ENCODE measurements at places on chromosomes 6 and 20.

DNA sequence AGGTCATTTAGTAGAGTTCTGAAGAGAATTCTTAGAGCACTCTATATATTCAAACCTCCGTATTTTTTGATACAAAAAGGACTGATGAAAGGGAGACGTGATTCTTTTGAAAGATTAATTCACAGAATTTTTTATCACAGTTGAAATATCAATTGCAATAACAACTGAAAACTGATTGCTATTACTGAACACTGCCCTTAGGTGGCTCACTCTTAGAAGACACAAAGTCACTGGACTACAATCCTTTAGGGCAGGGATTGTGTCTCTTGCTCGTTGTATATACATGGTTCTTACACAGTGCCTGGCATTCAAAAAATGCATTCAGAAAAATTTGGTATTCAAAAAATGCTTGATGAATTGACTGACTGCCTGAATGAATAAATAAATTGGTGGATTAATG is 17.1 kb upstream of the CALHM6 start:
- no peak for DNase-seq

GRCh38 chr6:108797951-108798669 is 50.1 kb upstream of the ARMC2 start:
- DNase-seq = no peak

GRCh38 chr6:131524695-131525336 is 48.2 kb upstream of the ARG1 start:
- DNase-seq = no peak

- no peak for DNase-seq
These were observed 9.6 kb downstream of the DSE start for GRCh38 chr6:116380346-116380745.

- DNase-seq = no peak
These were observed 117.5 kb downstream of the PRIM2 start for GRCh38 chr6:57434944-57435343.

GRCh38 chr6:154792761-154793160 is 59.5 kb downstream of the SCAF8 start:
- no peak for DNase-seq

- DNase-seq = no peak
These were observed 662 bp upstream of the SLC9A8 start for GRCh38 chr20:49811825-49812506.

DNA sequence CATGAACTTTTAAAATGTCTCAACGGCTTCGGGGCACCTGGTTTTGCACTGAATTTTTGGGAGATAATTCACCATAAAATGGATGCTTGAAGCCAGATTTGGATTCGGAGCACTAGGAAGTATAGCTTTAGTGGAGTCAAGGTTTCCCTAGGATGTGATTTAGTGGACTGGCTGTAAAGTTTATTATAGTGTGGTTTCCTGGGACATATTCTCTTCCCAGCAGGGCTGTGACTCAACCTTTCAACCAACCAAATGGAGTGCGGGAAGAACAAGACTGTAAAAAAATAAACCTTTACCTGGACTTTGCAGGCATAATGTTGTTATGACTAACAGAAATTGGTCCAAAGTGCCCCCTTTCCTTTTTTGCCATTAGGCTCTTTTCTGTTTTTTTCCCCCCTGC is 327.4 kb upstream of the MAN1A1 start:
- no peak for DNase-seq

- no peak for DNase-seq
These were observed 68.6 kb downstream of the NRN1 start for GRCh38 chr6:5937936-5938706.

GRCh38 chr6:157258878-157259277 is 64.4 kb downstream of the TMEM242 start:
- no peak for DNase-seq

- no peak for DNase-seq
These were observed 129.8 kb downstream of the HDGFL1 start for GRCh38 chr6:22699151-22699550.

DNA sequence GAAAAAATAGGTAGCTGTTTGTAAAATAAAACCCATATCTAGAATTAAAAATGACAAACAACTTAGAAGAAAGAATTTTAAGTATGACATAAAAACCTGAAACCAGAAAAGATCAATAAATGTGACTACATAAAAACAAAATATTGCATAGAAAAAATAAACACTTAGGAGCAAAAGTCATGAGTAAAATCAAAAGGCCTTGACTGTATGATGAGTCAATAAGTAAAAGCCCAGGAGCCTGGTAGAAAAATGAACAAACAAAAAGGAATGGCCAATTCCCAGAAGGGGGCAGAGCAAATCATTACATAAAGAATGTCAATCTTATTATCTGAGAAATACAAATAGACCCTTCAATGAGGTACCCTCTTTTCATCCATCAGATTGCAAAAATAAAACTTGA is 20.7 kb upstream of the ENPP1 start:
- DNase-seq = no peak

DNA sequence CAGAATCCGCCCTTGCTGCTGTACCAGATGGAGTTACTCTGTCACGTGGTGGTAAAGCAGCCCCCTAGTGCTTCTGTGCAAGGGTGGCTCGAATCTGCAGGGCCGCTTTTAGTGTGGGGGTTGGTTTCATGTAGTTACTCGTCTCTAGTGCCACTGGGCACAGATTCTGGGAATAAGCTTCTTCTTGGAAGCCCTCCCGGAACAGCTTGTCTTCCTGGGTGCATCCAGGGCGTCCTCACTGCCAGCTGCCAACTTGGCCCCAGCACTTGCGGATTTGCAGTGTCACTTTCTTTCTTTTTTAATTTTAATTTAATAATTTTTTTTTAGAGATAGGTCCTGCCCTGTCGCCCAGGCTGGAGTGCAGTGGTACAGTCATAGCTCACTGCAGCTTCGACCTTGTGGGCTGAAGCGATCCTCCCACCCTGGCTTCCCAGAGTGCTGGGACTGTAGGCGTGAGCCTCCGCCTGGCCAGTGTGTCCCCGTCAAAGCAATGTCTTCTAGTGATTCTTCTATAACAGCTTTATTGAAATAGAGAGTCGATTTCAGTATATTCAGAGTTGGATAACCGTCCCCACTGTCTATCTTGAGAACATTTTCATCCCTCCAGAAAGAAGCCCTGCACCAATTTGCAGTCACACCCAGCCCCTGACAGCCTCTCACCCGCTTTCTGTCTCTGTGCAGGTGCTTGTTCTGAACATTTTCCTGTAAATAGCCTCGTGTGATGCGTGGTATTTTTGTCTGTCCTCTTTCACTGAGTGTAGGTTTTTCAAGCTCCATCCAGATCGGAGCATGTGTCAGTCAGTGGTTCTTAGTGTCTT is 25.9 kb downstream of the PYGB start:
- DNase-seq = no peak

DNA sequence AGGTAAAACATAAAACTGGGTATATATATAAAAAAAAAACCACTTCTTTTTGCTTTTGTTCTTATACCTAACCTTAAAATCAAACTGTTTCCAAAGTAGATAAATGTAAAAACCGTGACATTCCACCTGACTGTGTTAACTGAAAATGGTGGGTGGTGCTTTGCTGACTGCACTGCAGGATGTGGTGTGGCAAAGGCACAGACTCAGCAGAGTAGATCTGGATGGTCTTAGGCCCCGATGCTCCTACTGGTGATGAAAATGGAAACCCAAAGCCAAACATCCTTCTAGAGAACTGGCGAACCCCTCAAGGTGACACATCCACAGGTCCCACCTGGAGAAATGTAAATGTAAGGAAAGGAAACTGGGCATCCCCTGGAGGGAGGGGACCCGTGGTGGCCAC is 8.9 kb downstream of the TGIF2 start:
- DNase-seq = no peak

GRCh38 chr20:8756410-8756809 is 312.5 kb upstream of the PLCB4 start:
- DNase-seq = no peak

- peak; percentile 63 for DNase-seq
These were observed 19.7 kb downstream of the HLA-DOB start for GRCh38 chr6:32796848-32797776.

DNA sequence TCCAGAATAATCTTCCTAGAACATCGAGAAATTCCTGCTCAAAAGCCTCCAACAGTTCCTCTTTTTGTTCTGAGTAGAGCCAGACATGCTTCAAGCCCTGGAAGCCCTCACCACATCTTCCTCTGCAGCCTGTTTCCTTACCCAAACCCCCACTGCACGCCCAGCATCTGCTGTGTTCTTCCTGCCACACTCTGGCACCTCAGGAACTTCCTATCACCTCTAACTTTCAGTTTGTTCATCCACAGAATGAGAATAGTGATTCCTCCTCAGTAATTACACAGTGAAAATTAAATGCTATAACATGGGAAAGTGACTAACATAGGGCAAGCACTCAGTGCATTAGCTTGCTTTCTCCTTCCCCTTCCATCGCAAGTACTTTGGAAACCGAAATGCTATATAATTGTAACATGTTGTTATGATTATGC is 26.3 kb downstream of the C6orf89 start:
- no peak for DNase-seq

DNA sequence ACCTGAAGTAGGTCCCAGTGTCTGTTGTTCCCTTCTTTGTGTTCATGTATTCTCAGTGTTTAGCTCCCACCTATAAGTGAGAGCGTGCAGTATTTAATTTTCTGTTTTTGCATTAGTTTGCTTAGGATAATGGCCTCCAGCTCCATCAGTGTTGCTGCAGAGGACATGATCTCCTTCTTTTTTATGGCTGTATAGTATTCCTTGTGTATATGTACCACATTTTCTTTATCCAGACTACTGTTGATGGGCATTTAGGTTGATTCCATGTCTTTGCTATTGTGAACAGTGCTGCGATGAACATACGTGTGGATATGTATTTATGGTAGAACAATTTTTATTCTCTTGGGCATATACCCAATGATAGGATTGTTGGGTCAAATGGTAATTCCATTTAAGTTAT is 125.4 kb downstream of the B3GAT2 start:
- no peak for DNase-seq

DNA sequence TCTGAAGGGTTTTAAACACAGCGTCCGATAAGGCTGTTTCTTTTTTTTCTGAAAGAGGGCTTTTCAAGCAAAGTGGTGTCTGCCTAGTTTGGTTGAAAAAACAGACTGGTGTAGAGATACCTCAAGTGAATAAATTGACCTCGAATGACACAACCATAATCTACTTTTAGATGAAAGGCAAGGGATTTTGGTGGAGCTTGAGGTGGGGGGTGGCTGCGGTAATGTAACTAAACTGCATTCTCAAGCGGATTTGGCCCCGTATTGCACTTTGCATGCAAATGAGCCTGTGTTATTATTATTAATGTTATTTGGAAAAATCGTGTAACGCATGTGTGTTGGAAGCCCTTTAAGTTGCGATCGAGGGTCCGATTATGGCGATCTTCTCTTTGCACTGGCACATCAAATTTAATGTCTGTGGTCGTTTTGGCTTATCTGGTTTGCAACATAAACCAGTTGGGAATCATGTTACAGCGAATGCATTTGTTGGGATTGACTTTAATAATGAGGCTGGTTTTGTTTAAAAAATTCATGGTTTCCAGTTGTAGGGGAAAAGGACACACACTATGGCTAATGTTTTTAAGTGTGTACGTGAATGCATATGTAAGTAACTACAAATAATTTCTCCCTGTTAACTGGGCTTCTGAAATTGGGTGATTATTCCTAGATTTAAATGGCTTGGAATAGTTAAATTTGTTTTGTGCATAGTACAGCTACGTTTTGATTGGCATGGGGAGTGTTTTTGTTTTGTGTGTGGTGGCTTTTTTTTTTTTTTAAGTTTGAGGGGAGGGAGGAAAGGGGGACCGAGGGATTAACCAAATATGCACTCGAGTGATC is 1.0 kb downstream of the JARID2 start:
- DNase-seq = no peak

GRCh38 chr20:49699200-49699992 is 14.3 kb downstream of the B4GALT5 start:
- no peak for DNase-seq

DNA sequence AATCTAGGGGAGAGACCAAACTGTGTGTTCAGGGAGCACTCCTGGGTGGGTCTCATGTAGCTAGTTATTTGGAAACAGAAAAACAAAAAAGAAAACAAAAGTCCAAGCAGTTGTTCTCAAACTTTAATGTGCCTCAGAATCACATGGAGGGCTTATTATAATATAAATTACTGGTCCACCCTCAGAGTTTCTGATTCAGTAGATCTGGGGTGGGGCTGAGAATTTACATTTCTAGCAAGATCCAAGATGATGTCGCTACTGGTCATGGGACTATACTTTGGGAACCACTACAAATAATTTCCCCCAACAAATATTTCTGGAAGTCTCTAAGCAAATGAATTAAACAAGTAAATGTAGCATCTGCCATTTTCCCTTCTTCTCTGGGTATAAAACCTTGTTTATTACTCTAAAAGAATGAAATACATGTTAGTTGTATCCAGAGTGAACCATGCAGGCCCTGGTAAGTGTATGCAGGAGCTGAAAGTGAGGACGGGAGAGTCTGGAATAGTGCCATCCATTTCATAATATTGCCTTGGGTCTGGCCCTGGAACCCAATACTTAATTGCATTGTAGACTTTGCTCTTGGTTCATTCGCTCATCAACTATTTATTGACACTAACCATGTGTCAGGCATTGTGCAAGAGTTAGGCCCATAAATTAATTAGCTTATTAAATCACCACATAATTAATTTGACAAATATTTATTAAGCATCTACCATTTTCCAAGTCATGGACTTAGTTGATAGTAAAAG is 490.8 kb downstream of the EPM2A start:
- no peak for DNase-seq

DNA sequence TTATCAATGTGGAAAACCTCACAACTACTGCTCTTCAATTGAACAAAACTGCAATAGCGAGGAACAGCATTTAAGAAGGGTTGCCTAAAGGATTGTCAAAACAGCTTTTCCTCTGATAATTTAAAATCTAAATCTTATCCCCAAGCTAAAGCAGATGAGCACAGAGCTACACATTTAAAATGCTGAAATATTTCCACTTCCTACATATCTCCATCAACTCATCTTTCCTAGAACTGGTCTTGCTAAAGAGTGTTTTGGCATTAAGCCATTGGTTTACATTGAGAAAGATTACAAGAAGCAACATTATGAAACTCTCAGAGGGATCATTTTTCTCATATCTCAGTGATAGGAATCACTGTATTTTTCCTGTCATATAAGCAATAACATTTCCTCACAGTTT is 3.6 kb downstream of the OR10C1 start:
- no peak for DNase-seq

- DNase-seq = no peak
These were observed at the start of gene PRICKLE4 for GRCh38 chr6:41780551-41781365. Gene PRICKLE4 (plus strand): TSS chr6:41780782. CDS start chr6:41783474, 2,692 bp downstream.

- DNase-seq = no peak
These were observed 80.1 kb upstream of the C6orf118 start for GRCh38 chr6:165389534-165389933.

- no peak for DNase-seq
These were observed 50.8 kb upstream of the AIG1 start for GRCh38 chr6:143009851-143010250.

DNA sequence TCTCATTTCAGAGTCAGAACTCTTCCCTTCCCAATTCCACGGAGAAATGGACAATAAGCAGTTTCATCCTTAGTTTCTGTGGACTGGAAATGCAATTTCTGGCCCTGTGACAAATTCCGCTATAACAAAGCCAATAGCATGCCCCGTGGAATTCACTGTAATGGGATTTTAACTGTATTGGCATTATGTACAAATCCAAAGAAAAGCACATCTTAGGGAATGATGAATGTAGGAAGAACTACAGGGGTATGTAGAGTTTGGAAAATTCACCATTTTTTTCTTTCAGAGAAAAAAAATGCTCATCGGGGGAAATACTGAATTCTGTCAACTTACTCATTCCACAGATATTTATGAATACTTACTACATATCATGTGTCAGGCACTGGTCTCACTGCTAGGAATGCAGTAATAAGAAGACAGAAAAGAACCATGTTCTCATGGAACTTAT is 43.5 kb downstream of the KIF6 start:
- DNase-seq = no peak

All from stimulated activated CD8-positive, alpha-beta memory T cell treated with anti-CD3 and anti-CD28 coated beads, Interleukin-4, amount 100 ng/mL, for 24 hours (primary cell).